Activated T-cell treated with anti-CD3 and anti-CD28 coated beads, Interleukin-2, amount 50 U/mL, for 48 hours (primary cell): ENCODE measurements at places on chromosomes 11 and 22.

- no peak for DNase-seq
Observed at GRCh38 chr11:119701591-119702549, 27.1 kb downstream of the NECTIN1 start.

- no peak for DNase-seq
Observed at GRCh38 chr11:116507849-116508695, 264.7 kb downstream of the BUD13 start.

DNA sequence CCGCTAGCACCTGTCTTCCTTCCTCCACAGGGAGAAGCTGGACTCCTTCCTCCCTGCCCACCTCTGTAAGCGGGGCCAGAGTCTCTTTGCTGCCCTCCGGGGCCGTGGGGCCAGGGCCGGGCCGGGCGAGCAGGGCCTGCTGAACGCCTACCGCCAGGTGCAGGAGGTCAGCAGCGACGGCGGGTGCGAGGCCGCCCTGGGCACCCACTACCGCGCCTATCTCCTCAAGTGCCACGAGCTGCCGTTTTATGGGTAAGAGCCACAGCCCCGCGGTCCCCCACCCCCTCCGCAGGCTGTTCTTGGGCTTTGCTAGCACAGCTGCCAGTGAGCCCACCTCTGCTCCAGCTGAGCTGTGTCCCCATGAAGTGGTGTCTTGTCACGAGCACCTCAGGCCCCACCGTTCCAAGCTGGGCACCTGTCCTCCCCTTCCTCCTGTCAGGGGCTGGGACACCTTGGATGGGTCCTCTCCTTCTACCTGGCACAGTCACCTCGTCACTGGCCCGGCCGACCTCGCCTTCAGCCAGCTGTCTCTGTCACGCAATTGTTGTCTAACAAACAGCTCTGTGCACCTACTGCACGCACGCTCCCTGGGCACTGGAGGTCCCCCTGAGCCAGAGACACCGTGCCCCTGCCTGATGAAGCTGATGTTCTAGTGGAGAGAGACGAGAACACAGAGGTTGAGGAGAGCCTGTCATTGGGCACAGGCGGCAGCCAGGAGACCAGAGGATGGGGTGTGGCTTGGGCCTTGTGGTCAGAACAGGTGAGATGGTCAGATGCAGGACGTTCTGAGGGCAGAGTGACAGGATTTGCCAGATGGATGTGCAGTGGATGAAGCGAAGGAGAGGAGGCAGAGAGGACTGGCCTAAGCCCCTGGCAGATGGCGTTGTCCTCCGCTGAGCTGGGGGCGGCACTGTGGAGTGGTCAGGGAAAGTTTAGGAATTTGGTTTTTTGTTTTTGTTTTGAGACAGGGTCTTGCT, 10.6 kb downstream of the FRMD8 start:
- DNase-seq: no peak

GRCh38 chr11:49424136-49424535, 215.7 kb upstream of the FOLH1 start:
- no peak for DNase-seq

DNA sequence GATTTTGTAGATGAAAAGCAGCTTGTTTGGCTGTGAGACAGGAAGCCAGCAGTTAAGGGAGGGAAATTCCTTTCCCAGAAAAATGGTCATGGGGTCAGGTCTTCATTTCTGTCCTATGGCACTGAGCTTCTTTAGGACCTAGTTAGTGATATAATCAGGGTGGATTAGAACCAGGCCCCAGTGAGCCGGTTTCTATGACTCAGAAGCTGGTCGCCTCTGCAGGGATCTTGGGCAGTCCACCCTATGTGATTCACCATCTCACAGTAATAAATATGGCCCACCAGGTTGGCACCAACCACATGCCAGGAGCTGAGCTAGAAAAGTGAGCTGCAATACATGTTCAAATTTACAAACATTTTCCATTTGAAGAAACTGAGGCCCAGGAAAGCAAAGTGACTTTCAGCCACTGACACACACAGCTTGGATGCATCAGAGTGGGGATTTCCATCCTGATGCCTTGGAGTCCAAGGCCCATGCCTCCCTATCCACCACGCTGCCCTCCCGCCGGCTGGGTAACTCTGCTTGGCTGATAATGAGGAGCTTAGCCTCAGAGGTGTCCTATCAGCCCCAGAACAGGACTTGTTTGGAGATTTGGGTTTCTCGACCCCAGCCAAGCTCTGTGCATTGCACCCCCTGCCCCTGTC, 42.0 kb downstream of the CD82 start:
- no peak for DNase-seq

DNA sequence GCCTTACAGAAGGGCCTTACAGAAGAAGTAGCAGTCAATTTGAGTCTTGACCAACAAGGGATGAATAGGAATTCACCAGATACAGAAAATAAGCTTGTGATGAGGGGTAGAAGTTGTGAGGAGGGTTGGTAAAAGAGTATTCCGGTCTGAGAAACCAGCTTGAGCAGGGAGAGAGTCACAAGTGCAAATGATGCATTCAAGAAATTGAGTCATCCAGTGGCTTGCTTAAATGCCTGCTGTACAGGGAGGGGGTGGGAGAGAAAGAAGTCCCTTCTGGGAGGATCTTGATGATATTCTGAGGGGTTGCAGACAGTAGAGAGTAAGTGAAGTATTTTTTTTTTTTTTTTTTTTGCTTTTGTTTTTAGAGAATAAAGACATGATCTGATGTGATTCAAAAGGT, 9.2 kb downstream of the CCKBR start:
- DNase-seq: no peak

GRCh38 chr11:34284811-34285481, 72.9 kb downstream of the ABTB2 start:
- no peak for DNase-seq

DNA sequence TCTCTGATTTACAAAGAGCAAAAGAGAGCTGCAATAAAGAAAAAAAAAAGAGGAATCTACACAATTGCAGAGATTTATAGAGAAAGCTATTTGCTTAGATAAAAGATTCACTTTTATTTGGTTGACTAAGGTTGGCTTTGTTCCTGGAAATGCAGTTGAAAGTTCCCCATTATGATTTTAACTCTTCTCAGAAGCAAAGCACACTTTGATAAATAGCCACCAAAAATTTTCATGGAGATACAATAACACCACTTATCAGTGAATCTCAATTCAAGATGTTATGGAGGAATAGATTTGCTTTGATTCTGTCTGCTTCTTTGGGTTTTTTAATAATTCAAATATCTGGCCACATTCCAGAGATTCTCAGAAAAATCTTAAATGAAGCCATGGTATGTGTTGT, 88.5 kb upstream of the ANO3 start:
- no peak for DNase-seq

- no peak for DNase-seq
Observed at GRCh38 chr11:8373519-8374432, 110.1 kb upstream of the LMO1 start.

GRCh38 chr22:33728847-33729246, 191.4 kb downstream of the LARGE1 start:
- DNase-seq: no peak

DNA sequence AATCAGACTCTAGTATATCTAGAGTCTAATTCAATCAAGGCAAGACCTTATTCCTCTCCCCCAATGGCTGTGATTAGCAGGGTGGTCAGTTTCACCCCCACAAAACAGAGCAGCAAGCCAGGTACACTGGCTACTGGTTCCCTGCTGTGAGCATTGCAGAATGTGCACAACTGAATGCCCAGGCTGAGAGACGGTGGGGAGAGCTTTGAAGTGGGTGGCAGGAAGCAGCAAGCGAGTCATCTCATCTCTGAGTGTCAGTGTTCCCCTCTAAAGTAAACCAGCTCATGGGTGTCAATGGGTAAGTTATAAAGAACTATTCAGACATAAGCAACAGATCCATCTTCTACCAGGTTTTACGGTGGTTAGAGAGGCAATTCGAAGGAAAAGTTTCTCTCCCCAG, 37.6 kb downstream of the GAB4 start:
- peak; percentile 18 for DNase-seq

DNA sequence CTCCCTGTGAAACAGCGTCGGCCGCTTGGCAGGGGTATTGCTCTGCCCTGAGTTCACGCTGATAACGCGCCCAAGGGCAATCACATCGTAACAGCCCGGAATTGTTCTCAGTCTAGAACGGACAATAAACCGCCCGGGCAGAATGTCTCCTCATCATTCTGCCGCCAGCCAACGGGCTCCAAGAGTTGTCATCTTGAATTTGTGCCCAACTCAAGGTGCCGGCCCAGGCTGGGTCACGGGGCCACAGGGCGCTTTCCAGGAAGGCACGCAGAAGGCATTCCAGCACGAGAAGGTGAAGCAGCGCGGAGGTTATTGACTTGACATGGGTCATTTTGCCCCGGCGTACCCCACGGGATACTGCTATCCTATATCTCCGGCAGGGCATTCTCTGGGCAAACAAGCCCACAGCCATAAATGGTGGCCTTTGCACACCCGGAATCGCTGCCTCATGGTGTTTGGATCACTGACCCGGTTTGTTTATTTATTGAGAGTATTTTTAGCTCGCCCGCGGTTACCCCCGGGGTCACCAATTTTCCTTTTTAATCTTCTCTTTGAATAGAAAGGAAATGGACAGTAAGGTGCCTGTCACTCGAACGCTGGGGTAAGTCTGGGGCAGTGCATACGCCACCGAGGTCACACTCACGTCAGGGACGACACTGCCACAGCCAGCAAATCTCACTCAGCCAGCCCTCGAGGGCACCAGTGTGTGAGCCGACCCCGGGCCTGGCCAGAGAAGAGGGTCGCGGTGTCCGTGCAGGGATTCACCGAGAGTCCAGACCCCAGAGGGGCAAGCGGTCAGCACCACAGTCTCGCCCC, 72.4 kb upstream of the FGF3 start:
- DNase-seq: no peak

DNA sequence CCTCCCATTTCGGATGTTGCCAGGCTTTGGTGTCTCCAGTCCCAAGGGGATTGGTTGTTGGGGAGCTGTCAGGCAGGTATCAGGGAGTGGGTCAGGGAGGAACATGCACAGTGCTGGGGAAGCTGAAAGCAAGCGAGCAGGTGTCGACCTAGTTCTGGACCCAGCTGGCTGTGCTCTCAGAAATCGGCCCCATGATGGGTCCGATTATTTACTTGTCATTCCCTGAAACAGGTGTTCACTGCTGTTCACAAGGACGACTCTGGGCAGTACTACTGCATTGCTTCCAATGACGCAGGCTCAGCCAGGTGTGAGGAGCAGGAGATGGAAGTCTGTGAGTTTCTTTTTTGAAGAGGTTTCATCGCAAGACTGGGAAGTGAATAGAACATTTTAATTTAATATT, 76.8 kb downstream of the JAM3 start:
- no peak for DNase-seq

- DNase-seq: no peak
Observed at GRCh38 chr11:132064987-132065620, 694.7 kb downstream of the NTM start.

DNA sequence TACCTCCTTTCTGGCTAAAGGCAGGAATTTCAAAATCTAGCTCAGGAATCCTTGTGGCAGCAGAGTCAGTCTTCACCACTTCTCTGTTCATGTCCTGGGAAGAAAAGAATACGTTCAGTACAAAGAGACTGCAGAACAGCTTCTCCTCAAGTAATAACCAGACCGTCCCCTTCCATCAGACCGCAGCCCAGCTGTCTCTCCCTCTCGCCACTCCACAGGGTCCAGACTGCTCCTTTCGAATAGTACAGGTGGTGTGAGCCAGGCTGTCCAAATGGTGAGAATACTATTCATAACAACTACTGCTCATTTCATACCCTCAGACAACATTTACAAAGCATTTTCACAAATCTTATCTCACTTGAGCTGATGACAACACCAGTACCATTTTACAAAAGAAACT, 857 bp downstream of the ZPR1 start:
- no peak for DNase-seq

- DNase-seq: no peak
Observed at GRCh38 chr11:27025312-27025955, 15.2 kb upstream of the BBOX1 start.

GRCh38 chr22:27045103-27045947, 387.9 kb downstream of the MIAT start:
- DNase-seq: no peak

DNA sequence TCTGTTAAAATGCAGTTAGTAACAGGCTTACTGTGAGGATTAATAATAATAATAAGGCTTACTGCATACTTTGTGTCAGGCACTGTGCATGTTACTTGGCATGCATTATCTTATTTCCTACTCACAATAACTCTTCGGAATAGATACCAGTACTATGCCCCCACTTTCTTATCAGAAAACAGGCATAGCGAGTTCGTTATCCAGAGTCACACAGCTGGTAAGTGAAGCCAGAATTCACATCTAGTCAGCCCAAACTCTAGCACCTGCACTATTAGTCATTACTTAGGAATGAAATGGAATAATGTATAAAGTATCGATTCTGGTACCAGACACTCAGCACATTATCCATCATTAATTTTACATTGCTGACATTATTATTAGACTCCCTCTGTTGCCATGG, 155.7 kb upstream of the BLID start:
- DNase-seq: no peak

GRCh38 chr11:128412847-128413791, 174.2 kb downstream of the ETS1 start:
- no peak for DNase-seq

DNA sequence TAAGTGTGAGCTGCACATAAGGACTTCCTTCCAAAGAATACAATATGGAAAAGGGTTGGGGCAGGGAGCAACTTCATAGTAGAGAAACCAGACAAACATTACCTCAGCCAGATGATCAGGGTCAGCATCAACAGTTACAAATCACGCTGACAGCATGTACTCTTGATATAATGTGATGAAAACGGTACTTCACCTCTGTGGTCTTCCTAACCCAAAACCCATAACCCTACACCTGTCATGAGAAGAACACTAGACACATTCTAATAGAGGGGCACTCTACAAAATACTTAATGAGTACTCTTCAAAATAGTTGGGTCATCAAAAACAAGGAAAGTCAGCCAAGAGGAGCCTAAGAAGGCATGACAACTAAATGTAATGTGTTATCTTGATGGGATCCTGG, 43.9 kb downstream of the RRAS2 start:
- DNase-seq: no peak

- DNase-seq: no peak
Observed at GRCh38 chr11:124612567-124613246, 1.5 kb downstream of the PANX3 start.
